ENCODE measurements at places on chromosomes 7 and 10. TPM values are rescaled to one million over a fixed set of nuclear protein-coding genes. Genes with fewer than 3 reads are reported as not detected.

Gene RNLS
- 2.5 TPM for total RNA-seq

Gene AKR1C2
- 1.7 TPM for total RNA-seq

Gene CXCL12
- 1.4 TPM for total RNA-seq

Gene NAT16
- not detected for total RNA-seq

Gene PHKG1
- 1.00 TPM for total RNA-seq

Gene FXYD4
- not detected for total RNA-seq

- no peak for DNase-seq
- no peaks in the 10 kb centered on the region for H3K36me3 ChIP-seq
- no peaks in the 10 kb centered on the region for H3K4me1 ChIP-seq
- no peak overlapping the region for H3K4me3 ChIP-seq
Measured at GRCh38 chr7:132871419-132871818, 210.5 kb downstream of the CHCHD3 start.

GRCh38 chr10:3528823-3529403 lies 256.1 kb downstream of the KLF6 start:
- H3K27me3 ChIP-seq = peaks cover 2% of the 10 kb centered on the region
- no peaks in the 10 kb centered on the region for H3K36me3 ChIP-seq
- peaks cover 7% of the 10 kb centered on the region for H3K4me1 ChIP-seq
- DNase-seq = peak; percentile 13
- no peak overlapping the region for H3K4me3 ChIP-seq

DNA sequence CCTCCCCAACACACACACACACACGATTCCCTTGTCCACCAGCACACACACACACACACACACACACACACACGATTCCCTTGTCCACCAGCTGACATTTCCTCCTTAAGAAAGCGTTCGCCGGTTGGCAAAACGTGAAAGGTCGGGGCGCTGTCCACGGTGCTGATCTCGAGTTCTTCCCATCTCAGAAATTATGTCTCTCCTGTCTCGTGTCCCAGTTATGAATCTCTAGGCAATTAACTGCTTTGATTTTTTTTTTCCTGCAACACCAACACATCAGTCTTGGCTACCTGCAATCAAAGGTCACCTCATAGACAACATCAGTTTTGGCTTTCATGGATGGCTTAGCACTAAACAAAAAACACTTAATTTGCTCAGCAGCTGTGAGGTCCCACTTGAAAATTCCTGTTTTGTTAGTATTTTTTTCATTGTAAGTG lies 1.9 kb downstream of the INA start:
- H3K4me1 ChIP-seq = peaks cover 2% of the 10 kb centered on the region
- no peak overlapping the region for H3K4me3 ChIP-seq
- no peak overlapping the region for H3K27ac ChIP-seq
- H3K36me3 ChIP-seq = no peaks in the 10 kb centered on the region

DNA sequence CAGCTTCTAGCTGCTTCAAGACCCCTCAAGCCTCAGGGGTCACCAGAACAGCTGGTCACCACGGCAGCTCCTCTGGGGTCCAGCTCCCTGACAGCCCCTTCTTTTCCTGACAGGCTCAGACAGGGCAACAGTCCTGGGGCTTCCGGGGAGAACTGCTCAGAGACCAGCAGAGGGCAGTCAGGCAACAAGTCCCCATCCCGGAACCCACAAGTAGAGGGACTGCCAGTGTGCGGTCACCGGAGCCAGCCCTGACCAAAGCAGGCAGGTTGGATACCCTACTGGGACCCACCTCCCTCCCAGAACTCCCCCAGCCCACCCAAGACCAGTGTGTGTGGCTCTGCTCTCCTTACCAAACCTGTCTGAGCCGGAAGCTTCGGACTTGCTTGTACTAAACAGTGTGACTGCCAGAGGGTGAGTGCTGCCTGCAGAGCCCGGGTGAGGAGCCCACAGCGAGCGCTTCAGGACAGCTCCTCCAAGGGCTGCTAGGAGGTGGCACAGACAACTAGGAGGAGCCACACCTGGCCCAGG lies 40.3 kb downstream of the YKT6 start:
- no peaks in the 10 kb centered on the region for H3K27me3 ChIP-seq
- no peaks in the 10 kb centered on the region for H3K4me1 ChIP-seq
- H3K27ac ChIP-seq = no peak overlapping the region
- H3K36me3 ChIP-seq = no peaks in the 10 kb centered on the region
- no peak overlapping the region for H3K4me3 ChIP-seq

DNA sequence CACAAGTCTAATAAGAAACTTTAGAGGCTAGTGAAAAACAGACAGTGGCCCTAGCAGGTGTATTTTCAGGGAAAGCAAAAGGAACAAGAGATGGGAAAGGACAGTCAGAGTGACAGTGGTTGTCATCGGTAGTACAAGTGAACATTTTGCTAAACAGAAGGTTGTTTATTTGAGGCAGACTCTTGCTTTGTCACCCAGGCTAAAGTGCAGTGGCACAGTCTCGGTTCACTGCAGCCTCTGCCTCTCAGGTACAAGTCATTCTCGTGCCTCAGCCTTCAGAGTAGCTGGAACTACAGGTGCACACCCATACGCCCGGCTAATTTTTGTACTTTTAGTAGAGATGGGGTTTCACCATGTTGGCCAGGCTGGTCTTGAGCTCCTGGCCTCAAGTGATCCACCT lies 195.8 kb downstream of the RELN start:
- no peaks in the 10 kb centered on the region for H3K27me3 ChIP-seq
- H3K36me3 ChIP-seq = no peaks in the 10 kb centered on the region
- DNase-seq = no peak

DNA sequence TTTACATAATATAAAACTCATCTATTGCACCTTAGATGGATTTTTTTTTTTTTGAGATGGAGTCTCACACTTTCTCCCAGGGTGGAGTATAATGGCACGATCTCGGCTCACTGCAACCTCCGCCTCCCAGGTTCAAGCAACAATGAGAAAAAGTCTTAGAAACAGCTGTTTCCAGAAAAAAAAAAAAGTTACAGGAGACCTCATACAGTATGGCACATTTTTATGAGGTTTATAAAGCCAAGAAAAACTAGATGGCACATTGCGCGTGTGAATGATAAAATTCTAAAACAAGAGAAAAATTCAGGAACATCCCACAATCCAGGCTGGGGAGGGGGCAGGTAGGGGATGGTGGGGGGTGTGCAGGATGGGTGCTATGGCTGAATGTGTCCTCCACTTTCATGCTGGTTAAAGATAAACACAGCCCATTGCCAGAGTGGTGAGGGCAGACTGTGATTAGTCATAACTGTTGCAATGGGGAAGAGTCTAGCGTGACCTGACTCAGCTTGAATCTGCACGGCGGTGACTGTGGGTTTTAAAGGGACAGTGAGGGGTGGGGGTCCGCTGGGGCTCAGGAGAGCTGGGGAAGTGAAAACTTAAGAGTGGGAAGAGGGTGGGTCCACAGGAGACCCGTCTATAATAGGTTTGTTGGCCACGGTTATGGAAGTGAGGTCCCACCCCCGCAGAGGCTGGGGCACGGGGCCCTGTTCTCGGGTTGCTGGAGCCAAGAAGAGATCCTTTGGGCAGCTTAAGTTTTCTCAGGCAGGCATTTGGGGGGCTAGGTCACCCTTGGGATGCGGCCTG lies 11.9 kb upstream of the LRRC27 start:
- no peaks in the 10 kb centered on the region for H3K36me3 ChIP-seq
- no peak for DNase-seq
- peaks cover 5% of the 10 kb centered on the region for H3K4me1 ChIP-seq
- H3K27me3 ChIP-seq = no peaks in the 10 kb centered on the region
- H3K4me3 ChIP-seq = no peak overlapping the region
- no peak overlapping the region for H3K27ac ChIP-seq

DNA sequence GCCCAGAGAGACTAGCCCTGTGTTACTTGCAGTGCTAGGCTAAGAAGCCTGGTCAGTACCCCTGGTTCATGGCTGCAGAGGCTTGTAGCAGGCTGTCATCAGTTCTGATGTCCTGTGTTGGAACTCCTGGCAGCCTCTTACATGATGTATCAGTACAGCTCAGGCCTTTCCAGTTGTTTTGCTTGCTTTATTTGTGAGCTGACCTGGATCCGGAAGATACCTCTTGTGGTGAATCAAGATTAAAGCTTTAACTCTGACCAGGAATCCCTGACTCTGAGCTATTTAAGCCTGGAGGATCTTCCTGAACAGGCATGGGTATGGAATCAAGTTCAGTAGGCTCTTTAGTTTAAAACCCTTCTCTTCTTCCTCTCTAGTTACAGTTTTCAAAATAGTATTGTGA lies 4.4 kb downstream of the STARD3NL start:
- peaks cover 9% of the 10 kb centered on the region for H3K36me3 ChIP-seq
- H3K4me1 ChIP-seq = peaks cover 37% of the 10 kb centered on the region
- DNase-seq = peak; percentile 23
- no peaks in the 10 kb centered on the region for H3K27me3 ChIP-seq

- no peaks in the 10 kb centered on the region for H3K4me1 ChIP-seq
- DNase-seq = no peak
- no peaks in the 10 kb centered on the region for H3K36me3 ChIP-seq
- H3K27me3 ChIP-seq = no peaks in the 10 kb centered on the region
Measured at GRCh38 chr10:113442336-113442735, 110.5 kb upstream of the HABP2 start.

DNA sequence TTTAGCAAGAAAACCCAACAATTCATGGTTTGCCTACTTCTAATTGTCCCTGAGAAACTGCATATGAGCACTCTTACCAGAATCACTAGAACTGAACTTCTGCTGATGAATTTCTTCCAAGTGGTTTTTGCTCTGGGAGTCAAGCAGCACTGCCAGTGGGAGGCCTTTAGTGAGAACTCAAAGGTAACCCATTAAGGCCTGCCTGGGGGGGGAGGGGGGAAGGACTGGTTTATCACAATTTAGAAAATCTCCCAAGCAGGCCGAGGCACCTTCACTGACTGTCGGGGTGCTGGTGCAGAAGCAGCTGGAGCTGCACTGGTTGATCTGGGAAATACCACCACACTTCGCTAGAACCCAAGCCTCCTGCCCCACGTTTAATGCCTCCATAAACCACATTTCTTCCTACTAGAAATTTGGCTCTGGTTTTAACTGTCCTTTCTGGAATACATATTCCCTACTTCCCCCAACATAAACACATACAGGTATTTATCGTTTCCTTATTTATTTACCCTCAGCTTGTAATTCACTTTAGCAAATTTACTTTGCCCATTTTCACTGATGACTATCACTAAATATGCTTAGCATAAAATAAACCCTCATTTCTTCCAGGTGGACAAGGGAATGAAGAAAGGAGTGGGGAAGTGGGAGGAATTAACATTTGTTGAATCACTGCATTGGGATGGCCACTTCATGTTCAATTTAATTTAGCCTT lies 14.2 kb downstream of the ANK3 start:
- H3K27me3 ChIP-seq = no peaks in the 10 kb centered on the region
- no peak overlapping the region for H3K4me3 ChIP-seq
- H3K27ac ChIP-seq = no peak overlapping the region
- no peaks in the 10 kb centered on the region for H3K36me3 ChIP-seq
- no peak for DNase-seq
- no peaks in the 10 kb centered on the region for H3K4me1 ChIP-seq
